Renal cortical epithelial cell (primary cell): ENCODE measurements at places on chromosomes 13 and 19.
A peak's percentile ranks its signal among the peaks of the same experiment; 100 is the strongest.

DNA sequence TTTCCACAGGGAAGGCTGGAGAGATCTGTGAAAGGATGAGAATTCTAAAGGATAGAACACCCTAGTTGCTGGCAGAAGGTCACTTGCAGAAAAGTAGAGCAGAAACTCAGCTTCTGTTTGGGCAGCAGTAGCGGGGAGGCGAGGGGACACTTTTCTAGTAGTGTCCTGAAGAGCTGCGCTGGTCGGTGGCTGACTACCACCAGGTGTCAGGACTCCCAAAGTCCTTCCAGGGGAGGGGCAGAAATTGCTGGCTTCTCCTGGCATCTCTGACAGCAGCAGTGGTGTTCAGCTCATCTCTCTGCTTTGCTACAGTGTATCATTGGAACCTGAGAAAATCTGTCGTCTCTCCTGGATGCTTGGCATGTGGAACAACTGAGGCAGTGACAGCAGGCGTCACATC, 120.9 kb downstream of the ZDHHC20 start:
- no peak for DNase-seq

- peak; percentile 60 for DNase-seq
These were observed 10.7 kb downstream of the PPP1R37 start for GRCh38 chr19:45103508-45104319.

GRCh38 chr13:21541980-21542379, 62.0 kb downstream of the MICU2 start:
- DNase-seq: no peak

- no peak for DNase-seq
These were observed 7.2 kb downstream of the UHRF1 start for GRCh38 chr19:4916292-4917082.
